ENCODE measurements at places on chromosomes 13 and 19.

- no peak for DNase-seq
Measured at GRCh38 chr19:39264306-39265290, 3.6 kb upstream of the IFNL2 start.

- DNase-seq, result no peak
Measured at GRCh38 chr13:33261387-33262061, 24.0 kb downstream of the STARD13 start.

GRCh38 chr13:106695139-106695538 is 127.2 kb upstream of the ARGLU1 start:
- DNase-seq, result no peak

DNA sequence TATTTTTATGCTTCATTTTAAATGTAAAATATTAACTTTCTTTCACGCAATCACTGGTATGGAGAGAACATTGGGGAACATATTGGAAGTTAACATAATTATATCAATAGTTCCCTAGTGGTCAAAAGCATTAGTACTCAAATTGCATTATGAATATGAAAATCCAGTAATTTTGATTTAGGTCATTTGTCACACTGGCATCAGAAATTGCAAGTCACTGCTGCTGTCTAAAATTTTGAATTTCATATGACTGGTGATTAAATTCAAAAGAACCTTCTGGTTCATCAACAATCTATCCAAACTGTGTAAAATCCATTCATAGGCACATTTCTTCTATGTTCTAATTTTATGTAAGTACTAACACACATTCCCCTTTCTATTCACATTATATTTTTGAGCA is 2235.7 kb upstream of the PCDH20 start:
- DNase-seq, result no peak

- DNase-seq, result peak; percentile 1
Measured at GRCh38 chr13:43057653-43058317, 34.4 kb downstream of the DNAJC15 start.

DNA sequence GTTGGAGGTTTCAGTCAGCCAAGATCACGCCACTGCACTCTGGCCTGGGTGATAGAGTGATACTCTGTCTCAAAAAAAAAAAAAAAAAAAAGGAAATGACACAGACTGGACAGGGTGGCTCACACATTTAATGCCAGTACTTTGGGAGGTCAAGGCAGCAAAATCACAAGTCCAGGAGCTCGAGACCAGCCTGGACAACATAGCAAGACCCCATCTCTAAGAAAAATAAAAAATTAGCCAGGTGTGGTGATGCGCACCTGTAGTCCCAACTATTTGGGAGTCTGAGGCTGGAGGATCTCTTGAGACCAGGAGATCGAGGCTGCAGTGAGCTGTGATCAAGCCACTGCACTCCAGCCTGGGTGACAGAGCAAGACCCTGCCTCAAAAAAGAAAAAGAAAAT is 22.6 kb upstream of the NAPA start:
- DNase-seq, result no peak

GRCh38 chr13:98447881-98448641 is 128.8 kb downstream of the STK24 start:
- peak; percentile 32 for DNase-seq

DNA sequence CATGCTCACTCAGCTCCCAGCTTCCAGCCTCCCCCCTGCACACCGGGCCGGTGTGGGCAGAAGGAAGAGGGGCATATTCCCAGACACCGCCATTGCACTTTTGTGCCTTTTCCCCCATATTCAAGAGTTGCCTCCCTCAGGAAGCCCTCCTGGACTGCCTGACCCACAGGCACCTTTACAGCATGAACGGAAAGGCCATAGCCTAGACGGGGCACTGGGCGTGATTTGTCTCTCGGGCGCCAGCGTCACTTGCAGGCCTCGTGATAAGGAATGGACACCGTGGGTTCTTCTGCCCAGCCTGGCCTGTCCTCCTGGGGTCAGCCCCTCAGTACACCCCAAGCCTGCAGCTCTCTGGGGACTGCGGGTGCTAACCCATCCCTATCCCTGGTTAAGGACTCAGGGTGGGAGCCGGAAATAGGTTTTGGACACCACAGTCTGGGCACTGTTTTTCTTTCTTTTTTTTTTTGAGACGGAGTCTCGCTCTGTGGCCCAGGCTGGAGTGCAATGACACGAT is 933 bp upstream of the UQCR11 start:
- DNase-seq, result no peak

- peak; percentile 16 for DNase-seq
Measured at GRCh38 chr13:30431269-30431940, 9.1 kb downstream of the UBE2L5 start.

DNA sequence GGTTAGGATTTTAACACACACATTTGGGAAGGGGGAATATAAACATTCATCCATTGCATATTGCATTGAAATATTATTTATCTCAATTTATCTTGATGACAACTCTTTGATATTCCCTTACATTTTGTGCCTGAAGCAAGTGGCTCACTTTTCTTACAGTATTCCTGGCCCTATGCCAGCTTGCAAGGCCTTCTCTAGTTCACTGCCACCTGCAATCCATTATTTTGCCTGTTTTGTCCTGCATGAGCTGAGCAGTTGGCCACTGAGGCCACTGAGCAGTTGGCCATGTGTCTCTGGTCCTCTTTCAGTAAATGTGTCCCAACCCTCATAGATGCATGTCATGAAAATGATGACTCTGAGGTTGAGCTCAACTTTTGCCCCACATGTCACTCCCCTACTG is 49.8 kb downstream of the CBY2 start:
- DNase-seq, result no peak

DNA sequence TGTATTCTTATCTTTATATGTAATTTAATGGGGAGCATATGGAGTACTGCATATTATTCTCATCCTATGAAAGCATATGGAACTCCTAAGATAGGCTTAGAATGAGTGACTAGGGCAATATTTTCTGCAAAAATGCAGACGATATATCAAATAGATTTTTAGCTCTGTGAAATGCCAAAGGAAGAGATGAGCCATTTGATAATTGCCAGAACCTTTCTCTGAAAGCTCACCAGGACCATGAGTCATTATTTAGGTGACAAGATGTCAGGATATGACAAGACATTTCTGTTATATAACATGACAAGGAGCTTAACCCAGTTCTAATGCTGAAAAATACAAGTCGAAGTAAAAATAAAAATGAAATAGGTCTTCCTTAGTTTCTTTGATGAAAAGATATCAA is 145.0 kb downstream of the SLITRK6 start:
- DNase-seq, result no peak

DNA sequence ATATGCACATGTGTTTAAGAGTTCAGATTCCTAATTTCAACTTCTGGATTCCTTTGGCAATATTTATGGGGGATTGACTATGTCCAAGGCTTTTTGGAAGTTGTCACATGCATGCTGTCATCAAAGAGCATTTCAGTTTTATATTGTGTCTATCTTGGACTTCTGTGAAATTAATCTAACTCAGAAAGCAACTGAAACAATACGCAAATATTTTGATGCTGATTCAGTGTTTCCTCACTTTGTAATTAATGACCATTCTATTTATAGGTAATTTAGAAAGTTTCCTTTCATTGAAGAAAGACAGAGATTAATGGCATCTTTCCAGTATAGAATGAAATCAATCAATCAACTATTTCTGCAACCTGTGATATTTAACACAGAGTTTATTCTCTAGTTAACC is 550.1 kb downstream of the PCDH9 start:
- DNase-seq, result no peak

DNA sequence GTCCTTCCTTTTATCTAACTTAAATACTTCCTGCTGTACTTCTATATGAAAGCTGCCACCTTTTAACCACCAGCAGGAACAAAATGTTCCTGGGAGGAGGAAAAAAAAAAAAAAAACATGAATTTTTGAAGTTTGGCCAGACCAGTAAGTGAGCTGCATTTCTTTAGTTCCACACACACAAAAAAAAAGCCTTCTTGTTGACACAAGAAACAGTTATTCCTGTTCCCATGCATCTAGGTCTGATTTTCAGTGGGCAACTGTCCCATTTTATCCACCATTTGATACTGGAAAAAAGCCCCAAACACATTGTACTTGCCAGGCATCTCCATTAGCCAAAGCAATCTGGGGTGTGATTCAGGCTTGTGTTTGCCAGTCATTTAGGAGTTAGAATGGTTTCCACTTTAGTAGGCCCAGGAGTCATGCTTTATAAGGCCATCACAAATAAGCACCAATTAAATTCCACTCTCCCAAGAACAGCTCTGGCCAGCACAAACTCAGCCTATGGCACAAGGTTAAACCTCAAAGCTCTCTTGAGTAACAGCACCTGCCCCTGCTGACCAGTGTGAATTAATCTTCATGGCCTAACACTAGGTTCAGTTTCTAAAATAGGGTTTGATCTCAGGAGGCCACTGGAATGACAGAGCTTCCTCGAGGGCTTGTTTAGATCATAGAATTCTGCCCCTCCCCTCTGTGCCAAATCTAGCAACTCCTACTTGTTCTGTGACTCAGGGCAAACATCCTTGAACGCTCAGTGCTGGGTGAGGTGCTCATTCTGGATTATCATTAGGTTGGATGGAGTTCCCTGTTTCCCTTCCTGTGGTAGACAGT is 67.1 kb downstream of the NUFIP1 start:
- DNase-seq, result peak; percentile 33

GRCh38 chr13:102610296-102610895 is 13.6 kb downstream of the TPP2 start:
- DNase-seq, result no peak

DNA sequence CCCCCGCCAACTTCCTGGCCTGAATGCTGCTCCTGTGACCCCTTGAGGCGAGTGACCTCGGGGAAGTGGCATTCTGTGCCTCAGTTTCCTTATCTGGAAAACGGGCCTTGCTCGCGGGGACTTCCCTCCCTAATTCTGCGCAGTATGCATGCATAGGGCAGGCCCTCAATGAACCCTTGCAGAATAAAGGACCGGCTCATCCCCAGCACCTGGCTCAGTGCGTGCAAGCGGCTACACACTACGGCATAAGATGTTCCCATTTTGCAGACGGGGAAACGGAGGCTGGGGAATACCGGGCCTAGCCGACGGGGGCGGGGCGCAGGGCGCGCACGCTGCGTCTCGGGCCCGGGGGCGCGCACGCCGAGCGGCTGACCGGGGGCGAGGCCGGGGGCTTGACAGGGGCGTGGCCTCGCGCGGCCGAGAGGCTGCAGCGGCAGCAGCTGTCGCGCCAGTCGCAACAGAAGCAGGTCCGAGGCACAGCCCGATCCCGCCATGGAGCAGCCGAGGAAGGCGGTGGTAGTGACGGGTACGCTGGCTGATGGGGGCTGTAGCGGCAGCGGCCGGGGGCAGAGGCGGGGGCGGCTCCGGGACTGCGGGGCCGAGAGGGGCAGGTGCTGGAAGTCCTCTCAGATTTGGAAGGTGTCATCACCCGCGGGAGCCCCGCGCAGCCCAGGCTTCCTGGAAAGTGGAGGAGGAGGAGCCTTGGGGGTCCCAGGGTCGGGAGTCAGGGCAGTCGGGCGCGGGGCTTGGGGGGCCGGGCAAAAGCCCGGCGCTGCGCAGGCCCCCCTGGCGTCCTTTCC is at the start of gene PGPEP1:
Gene PGPEP1 (plus strand): TSS at position 409 of the 800 bp plus-strand sequence. CDS start 84 bp downstream, at position 493.
- DNase-seq, result peak; percentile 87

DNA sequence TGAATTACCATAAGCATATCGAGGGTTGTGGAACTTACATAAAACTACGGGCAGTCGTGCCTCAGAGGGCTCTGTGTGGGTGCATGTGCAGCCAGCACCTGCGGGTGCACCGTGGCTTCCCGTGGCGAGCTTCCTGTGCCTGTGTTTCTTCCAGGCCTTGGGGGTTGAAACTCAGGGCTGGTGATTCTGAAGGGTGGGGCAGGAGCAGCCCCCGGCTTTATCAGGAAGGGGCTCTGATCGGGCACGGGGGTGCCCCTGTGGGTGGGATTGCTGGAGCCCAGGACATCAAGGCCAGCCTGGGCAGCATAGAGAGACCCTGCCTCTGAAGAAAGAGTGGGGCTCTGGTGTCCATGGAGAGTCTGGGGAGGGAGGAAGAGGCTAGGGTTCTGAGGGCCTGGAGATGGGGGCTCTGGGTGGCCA is 11.1 kb downstream of the ATP4B start:
- no peak for DNase-seq

- no peak for DNase-seq
Measured at GRCh38 chr19:34985249-34986022, 14.7 kb upstream of the GRAMD1A start.

DNA sequence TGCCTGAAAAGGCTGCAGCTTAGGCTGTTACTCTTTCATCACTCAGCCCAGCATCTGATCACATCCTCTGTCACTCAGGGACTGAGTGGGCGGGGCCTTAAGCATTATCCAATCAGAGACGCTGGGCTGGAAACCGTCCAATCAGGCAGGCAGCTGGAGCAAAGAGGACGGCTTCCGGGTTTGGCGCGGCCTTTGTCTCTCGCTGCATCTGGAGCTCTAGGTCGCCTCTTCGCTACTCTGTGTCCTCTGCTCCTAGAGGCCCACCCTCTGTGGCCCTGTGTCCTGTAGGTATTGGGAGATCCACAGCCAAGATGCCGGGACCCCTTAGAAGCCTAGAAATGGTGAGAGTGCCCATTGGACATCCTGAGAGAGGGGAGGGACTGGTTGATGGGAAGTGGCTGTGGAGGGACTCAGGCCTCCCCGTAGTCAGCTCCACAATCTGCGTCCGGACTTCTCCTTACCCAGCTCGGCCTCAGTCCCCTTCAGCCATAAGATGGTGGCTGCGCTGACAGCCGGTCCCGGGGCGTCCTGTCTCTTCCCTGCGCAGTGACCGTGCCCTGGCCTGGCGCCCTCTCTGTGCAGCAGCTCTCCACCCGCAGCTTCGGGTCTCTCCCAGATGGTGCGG is at the start of gene ZNF486:
Gene ZNF486 (plus strand): TSS at position 195 of the 625 bp plus-strand sequence. CDS start 117 bp downstream, at position 312.
- no peak for DNase-seq

DNA sequence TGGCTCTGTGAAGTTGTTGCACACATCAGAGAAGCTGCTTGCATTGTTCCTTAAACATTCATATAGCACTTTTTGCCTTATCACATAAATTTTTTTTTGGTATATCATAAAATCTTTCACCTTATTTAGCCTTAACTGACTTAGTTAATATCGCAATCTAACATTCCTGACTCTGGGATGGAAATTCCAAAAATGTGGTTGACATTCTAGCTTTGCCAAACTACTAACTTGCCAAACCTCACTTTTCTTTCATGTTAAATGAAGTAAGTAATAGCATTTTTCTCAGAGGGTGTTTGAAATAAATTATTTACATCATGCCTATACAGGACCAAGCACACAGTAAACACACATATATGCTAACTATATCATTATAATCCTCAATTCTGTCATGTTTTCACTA is 736.9 kb upstream of the PCDH9 start:
- DNase-seq, result no peak

DNA sequence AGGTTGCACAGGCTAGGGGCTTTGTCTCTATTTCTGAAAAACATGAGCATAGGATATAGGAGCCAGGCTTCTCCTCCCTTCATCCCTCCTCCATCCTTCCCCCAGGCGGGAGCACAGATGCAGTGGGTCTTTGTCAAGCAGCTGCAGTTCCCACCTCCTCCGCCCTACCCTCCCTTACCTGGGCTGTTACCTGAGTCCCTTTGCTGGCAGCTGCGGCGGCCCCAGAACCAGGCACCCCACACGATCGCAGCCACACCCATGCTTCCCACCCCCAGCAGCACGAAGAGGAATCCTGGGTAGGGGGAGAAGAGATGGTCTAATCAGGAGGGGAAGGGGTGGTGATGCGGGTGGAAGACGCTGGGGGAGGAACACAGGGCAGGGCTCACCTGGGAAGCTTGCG is 7.8 kb downstream of the TMIGD2 start:
- no peak for DNase-seq
